Inflammatory macrophage treated with lipopolysaccharide for 1 hour (primary cell): ENCODE measurements at places on chromosomes 2 and 18.

DNA sequence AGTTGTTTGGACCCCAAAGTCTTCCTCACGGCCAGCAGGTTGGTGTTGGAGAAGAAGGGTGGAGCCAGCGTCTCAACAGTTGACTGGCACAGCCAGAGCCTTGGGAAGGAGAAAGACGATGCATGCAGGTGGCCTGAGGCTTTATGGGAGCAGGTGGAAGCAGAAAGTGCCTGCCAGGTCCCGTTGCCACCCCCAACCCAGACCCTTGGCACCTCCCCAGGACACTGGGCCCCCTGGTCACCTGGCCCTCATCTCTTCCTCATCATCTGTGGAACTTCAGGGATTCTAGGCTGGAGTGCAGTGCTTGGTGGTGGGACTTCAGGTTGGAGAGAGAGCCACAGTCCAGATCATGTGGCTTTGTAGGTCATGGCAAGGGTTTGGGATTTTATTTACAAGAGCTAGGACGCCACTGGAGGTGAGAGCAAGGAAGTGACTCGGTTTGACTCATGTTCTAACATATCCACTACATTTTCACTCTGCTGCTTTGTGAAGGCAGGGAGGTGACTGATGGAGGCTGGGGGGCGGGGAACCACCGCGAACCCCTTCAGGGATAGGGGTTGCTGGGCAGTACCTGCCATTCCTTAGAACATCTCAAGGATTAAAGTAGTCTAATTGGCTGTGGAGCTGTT is 62.5 kb upstream of the B3GNT7 start:
- DNase-seq, result no peak

DNA sequence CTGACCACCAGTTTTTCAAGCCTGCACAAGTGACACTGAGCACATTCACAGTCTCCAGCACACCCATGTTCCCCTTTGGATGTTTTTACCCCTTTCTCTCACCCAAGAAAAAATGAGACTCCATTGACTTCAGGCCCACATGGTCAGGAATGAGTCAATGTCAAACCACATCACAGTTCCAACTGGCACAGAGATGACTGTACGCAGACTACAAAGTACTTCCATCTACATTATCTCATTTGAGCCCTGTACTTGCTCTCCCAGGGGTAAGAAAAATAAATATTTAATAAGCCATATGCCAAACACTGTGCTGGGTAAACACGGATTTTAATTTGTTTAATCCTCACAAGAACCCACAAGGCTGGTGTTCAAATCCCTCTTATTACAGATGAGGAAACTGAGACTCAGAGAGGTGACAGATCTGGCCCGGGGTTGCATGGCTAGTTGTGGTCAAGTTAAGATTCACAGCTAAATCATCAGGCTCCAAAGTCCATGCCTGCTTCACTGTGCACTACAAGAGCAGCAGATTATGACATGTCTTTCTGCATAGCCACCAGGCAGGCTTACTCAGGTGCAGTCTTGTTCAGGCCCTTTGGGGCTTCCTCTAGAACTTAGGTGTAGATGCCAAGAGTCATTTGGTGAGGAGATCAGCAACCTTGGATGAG is 106.1 kb downstream of the TXNL1 start:
- DNase-seq, result no peak

DNA sequence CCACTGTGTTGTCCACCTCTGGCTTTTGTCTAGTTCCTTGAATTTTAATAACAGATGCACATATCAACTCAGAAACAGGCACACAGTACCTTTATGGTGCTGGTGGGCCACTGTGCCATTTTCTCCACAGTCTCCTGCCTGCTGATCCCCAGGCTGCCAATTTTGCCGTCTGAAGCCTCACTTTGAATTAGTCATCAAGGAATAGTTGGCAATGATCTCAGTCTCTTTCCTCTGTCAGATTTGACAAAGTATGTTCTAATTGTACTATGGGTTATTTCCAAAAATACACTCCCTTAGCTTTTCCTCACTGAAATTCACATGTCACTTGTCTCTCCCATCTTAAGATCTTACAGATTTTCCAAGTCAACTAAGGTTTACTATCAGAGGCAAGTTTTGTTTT is 140.7 kb downstream of the ZNF516 start:
- no peak for DNase-seq

DNA sequence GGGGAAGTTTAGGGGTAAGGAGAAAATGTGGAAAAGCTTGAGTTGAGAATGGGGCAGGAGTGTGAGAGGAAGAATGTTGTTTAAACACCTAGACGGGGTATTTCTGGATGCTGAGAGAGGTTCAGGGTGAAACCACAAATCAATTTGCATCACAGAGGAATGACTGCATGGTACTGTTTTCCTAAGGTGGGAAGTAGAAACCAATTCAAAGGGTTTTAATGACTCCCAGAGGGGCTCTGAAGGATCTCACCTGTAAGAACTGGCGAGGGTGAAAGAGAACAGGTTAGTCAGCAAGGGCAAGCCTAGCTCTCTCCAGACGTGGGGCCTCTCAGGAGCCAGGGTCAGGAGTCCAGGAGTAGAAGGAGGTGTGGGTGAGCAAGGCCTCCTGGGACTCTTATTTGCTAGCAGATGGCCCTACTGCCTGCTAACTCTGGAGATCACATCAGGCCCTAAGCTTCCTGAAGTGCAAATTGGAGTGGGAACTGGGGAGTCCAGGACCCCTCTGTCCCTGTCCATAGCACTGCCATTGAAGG is 133.0 kb upstream of the CELF4 start:
- no peak for DNase-seq

DNA sequence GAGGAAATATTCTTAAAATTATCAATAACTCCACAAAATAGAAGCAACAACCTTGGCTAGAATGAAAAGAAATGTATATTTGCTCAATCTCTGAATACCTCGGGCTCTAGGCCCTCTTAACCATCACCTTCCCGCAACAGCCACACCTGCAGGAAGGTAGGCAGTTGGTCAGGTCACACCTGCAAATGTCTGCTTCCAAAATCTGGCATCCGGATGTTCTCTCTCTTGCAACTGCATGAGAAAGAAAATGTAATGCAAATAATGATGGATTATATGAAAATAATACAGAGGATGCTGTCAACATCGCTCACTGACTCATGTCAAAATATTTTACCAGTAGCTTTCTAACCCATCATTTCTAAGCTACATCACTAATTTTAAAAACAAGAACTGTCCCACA is 148.3 kb downstream of the SATB2 start:
- no peak for DNase-seq

DNA sequence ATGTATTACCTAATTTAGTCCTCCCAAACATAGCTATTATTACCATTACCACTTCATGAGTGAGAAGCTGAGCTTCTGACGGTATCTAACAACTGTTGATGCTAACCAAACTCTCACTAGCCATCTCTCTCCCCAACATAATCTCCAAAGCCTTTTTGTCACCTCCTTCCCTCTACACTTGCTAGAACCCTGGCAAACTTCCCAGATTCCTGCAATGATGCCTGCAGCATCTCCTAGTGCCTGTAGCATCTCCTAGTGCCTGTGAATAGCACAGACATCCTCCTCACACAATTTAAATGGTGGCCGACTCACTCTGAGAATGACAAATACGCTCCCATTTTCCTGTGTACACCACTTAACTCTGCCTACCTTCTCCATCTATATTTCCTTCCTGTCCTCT is 126.7 kb downstream of the STK39 start:
- no peak for DNase-seq

DNA sequence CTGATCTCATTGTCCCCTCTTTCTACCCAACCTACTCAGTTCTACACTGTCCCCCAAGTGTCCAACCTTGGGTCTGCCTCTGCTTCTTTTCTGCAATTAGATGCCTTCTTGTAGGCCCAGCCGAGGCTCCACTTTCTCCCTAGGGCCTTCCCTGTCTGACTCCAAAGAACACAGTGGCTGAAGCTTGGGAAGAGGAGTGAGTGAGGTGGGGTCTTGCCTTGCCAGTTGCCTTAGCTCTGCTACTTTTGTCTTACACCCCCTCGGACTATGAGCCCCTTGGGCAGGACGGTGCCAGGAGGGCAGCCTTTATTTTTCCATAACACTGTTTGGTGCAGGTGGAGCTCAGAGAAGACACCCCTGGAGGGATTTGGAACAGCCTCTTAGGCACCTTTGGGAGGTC is 345.1 kb downstream of the CYP26B1 start:
- no peak for DNase-seq

- DNase-seq, result peak; percentile 31
These were observed 634 bp downstream of the SPATS2L start for GRCh38 chr2:200306931-200307723.

DNA sequence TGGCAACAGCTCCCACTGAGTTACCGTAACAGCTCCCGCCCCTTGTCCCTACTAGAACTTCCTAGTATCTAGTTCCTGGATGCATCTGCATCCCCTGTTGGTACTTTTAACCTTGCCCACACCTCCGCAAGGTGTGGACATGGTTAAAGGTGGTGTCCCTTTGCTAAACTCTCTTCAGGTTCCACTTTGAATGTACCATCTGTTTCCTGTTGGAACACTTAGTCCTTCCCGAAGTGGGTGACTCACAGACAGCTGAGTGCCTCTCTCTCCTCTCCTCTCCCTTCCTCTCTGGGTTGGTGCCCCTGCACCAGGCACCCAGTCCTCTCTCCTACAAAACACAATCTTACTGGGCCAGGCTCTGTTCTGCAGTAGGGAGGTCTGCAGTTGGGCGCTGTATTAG is 19.6 kb upstream of the REL start:
- no peak for DNase-seq

- DNase-seq, result no peak
These were observed 71.3 kb downstream of the KANSL1L start for GRCh38 chr2:210099940-210100339.

DNA sequence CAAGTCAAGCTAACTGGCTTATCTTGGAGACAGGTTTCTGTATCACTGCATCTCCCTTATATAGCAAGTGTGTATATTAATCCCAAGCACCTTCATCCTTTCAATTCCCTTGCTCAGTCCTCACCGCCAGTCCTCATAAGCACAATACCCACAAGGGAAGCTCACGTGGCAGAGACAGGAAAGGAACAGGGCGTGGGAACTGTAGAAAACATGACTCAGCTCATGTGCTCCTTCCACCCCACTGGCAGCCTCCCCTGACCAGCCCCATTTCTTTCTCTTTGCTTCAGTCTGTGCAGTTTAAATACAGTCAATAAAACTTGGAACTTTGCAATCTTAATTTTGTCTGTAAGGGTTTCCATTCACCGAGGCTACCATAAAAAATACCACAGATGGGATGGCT is 36.5 kb upstream of the CDH19 start:
- peak; percentile 53 for DNase-seq

- no peak for DNase-seq
These were observed 213.7 kb upstream of the RAB6C start for GRCh38 chr2:129765678-129766351.

GRCh38 chr2:237492137-237492890 is 5.3 kb downstream of the MLPH start:
- DNase-seq, result no peak

DNA sequence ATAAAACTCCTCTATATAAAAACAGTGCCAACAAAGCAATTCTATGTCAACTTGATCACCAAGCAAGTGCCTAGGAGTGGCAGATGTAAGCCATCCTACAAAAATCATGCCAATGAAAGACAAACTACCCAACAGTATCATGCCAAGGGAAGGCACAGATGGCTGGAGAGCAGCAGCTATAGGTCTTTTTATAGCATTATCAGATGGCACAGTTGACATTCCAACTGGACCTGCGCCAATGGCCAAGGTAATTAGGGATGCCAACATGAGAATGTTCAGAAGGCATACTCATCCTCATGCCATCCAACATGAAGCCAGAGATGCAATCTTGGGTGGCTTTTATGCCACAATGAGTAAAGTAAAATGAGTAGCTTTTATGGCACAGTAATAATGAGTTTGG is 237.3 kb downstream of the OTX1 start:
- no peak for DNase-seq

- peak; percentile 14 for DNase-seq
These were observed 147.0 kb downstream of the ESCO1 start for GRCh38 chr18:21453511-21453901.

DNA sequence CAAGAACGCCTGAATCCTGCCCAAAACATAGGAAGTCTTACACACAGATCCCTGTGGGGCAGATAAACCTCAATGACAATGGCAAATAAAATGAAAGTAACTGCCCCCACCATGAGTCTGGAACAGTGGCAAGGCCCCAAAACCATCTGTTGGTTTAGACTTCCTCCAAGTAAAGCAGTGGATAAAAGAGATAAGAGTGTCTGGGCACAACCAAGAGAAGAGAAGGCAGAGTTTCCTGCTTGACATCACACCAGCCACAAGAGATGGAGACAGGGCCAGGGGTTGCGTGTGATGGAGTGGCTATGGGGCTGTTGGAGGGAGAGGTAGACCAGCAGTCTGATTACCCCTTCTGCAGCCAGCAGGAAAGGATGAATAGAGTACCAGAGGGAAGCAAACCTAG is 212.1 kb upstream of the POU3F3 start:
- no peak for DNase-seq

GRCh38 chr2:108924580-108925251 is 64.3 kb downstream of the EDAR start:
- DNase-seq, result no peak

- no peak for DNase-seq
These were observed 114.9 kb upstream of the SIX3 start for GRCh38 chr2:44826601-44827000.

DNA sequence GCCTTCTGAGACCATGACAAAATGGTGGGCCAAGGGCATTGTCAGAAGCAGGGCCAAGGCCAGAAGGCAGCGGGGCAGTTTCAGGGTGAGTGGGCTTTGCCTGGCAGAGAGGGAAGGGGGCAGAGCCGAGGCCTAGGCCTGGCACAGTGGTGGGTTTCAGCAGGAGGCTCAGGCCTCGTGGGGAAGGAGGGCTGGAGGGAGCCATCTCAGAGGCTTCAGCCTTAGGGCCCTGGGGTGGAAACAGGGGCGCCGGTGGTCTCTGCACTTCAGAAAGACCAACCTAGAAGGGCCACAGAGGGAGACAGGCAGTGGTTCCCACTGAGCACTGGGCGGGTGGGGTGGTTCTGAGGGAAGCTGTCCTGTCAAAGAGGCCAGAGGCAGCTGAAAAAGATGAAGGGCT is 58.0 kb upstream of the SMAD7 start:
- DNase-seq, result no peak

GRCh38 chr2:8119782-8120505 is 561.9 kb upstream of the ID2 start:
- DNase-seq, result no peak

- DNase-seq, result no peak
These were observed 290.3 kb upstream of the MMADHC start for GRCh38 chr2:149877913-149878312.
